ENCODE measurements at places on chromosomes 12 and 14.
A peak's percentile ranks its signal among the peaks of the same experiment; 100 is the strongest.

- no peak for DNase-seq
These were observed 219.9 kb downstream of the CHST11 start for GRCh38 chr12:104676636-104677035.

- peak; percentile 46 for DNase-seq
These were observed at the start of gene AKAP5 for GRCh38 chr14:64465191-64465822. TSS of gene AKAP5 (plus strand) at chr14:64465499. CDS start at chr14:64468395, 2,896 bp downstream.

DNA sequence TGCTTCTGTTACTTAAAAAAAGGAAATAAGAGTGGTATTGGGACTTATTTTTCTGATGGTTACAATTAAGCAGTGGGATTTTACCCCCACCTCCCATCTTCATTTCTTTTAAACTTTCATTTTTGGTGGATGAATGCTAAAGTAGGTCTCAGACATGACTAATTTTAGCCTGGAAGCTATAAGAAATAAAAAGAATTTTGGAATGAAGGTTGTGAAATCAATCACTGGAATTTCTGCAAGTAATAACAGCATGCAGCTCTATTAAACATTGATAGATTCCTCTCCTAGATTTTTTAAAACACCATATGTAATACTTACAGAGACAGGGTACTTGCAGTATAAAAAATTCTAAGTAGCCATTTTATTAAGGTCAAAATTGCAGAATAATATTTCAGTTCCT is 164.2 kb upstream of the CLEC14A start:
- no peak for DNase-seq

GRCh38 chr12:22196236-22196635 is 138.3 kb downstream of the ST8SIA1 start:
- no peak for DNase-seq

- DNase-seq: no peak
These were observed 16.6 kb downstream of the SMUG1 start for GRCh38 chr12:54172168-54172567.

DNA sequence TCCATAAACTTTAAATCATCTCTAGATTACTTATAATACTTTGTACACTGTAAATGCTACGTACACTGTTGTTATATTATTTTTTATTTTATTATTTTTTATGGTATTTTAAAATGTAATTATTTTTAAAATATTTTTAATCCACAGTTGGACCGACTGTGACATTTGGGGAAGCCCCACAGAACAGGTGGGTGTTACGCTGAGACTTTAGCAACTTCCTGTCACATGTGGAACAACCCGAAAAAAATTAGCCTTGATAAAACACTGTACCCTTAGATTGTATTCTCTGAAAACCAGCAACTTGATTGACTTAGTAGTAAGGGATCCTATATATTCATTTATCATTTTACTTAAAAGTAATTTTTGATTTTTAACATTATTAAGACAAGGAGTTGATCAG is 1755.7 kb upstream of the SEL1L start:
- no peak for DNase-seq

- no peak for DNase-seq
These were observed 181.8 kb upstream of the MYL2 start for GRCh38 chr12:111102102-111102739.

- DNase-seq: no peak
These were observed 131.1 kb upstream of the FBXO33 start for GRCh38 chr14:39563361-39563760.

- peak; percentile 53 for DNase-seq
These were observed at the start of gene DYRK2 for GRCh38 chr12:67648521-67649260. TSS of gene DYRK2 (plus strand) at chr12:67648745. CDS start at chr12:67649134, 389 bp downstream.

- no peak for DNase-seq
These were observed 39.5 kb downstream of the SCARB1 start for GRCh38 chr12:124824195-124824594.

GRCh38 chr12:111457071-111457470 is 51.3 kb downstream of the SH2B3 start:
- no peak for DNase-seq

DNA sequence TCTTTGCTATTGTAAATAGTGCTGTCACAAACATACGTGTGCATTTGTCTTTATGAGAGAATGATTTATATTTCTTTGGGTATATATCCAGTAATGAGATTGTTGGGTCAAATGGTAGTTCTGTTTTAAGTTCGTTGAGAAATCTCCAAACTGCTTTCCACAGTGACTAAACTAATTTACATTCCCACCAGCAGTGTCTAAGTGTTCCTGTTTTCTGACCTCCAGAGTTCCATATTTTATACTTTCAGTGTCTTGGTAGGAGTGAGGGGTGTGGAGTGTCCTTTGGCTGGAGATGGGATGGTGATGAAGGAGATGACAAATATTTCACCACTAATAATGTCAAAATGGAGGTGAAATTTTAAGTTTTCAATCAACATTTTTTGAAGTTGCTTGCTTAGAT is 86.4 kb downstream of the DACT1 start:
- DNase-seq: no peak

- DNase-seq: no peak
These were observed 6.7 kb downstream of the BCL7A start for GRCh38 chr12:122028165-122028904.

GRCh38 chr12:79156846-79157463 is 292.4 kb downstream of the SYT1 start:
- no peak for DNase-seq

- DNase-seq: no peak
These were observed 51.8 kb downstream of the GNG2 start for GRCh38 chr14:51912112-51912786.

DNA sequence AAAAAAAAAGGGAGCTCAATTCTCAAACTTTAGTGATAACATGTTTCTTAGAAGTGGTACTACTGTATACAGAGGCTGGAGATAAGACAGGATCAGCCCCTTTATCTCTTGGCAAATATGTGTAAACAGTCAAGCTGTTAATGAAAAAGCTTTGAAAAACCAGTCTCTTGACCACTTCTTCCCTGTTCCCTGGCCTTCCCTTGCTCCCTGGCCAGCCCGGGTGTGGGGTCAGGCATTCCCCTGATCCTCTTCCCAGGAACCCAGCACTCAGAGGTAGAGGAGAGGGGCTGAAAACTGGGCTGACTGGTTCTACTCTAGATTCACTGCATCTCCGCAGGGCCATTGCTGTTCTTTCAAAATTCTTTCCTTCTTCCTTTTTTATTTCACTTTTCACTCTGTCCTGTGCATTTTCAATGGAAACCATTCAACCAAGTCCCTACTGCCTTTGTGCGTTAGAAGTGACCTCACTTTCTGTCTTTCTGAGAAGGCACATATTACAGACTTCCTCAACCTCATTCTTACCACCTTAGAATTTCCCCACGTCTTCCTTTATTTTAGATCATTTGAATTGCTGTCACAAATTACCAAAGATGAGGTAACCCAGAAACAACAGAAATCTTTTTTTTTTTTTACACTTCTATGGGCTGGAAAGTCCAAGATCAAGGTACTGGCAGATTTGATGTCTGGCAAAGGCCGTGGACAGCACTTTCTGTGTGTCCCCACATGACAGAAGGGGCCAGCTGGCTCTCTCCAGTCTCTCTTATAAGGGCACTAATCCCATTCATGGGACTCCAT is 5.7 kb downstream of the GNG2 start:
- no peak for DNase-seq

DNA sequence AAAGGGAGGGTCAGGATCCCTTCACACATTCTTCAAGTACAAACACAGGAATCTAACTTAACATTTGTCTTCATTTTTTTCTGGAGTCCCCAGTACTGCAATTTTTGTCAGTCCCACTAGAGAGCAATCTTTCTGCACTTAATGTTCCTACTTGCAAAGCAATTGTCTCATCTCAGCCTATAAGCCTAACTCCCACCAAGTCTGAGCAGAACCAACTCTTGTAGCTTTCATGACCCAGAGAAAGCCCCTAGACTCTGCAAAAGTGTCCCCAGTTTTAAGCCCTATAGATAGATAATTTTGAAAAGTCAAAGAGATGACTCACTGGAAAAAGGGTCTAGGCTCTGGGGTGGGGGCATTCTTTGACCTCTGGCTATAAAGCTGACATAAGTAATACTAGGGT is 1.8 kb upstream of the ZBTB39 start:
- DNase-seq: no peak

- no peak for DNase-seq
These were observed 181.6 kb downstream of the GRIP1 start for GRCh38 chr12:66497008-66497897.

GRCh38 chr14:60922050-60922449 is 58.8 kb downstream of the TRMT5 start:
- DNase-seq: no peak

GRCh38 chr14:87494010-87494409 is 499.0 kb downstream of the GALC start:
- no peak for DNase-seq

DNA sequence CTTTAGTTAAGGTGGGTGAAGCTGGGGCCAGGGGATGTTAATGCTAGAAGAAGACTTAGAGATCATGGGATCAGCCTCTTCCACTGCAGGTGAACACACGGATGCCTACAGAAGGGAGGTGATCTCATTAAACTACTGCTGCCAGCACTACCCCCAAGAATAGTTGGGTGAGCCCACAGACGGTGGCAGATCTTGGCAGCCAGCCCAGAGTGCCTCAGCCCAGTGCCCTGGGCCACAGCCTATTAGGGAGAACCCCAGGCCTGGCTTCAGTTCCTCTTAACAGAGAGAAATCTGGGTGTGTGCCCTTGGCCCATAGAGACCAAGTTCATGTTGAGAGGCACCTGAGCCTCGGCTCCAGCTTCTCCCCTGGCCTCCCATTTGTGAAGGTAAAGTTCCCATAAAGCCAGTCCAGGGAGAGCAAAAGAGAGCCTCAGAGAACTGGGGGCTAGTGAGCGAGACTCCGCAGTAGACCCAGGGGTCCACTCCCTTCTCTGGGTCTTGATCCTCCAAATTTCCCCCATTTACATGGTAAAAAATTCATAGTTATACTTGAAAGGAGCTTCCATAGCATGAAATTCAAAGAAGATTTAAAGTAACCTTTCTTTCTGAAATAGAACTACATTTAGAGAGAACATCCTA is 125.0 kb upstream of the CCND2 start:
- peak; percentile 93 for DNase-seq

DNA sequence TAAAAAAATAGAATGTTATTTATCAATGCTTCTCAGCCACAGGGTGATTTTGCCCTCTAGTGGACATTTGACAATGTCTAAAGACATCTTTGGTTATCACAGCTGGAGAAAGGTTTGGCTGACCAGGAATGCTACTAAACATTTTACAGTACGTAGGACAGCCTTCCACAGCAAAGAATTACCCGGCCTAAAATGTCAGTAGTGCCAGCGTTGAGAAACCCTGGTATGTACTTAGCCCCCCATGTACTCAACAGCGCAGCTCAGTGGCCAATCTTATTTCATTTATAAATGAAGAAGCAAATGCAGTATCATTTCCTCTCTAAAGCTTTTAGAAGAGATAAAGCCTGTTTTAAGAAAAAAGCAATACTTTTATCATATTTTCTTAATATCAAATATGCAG is 5.8 kb downstream of the MARK3 start:
- no peak for DNase-seq

- DNase-seq: no peak
These were observed 76.0 kb upstream of the MYL2 start for GRCh38 chr12:110996415-110996814.

All from stimulated activated naive B cell treated with anti-CD40 and anti-IgM and Interleukin-4, amounts not matched to agents 10 μg/mL and 1 μg/mL and 100 μg/mL, for 72 hours (primary cell).